ENCODE measurements at places on chromosomes 7 and 10. TPM values are rescaled to one million over a fixed set of nuclear protein-coding genes. Genes with fewer than 3 reads are reported as not detected.
A peak's percentile ranks its signal among the peaks of the same experiment; 100 is the strongest.

- H3K27me3 ChIP-seq: peaks cover 11% of the 10 kb centered on the region
- peaks cover 2% of the 10 kb centered on the region for H3K4me1 ChIP-seq
- no peak overlapping the region for H3K4me3 ChIP-seq
- no peaks in the 10 kb centered on the region for H3K36me3 ChIP-seq
Measured at GRCh38 chr10:87618566-87619423, 40.9 kb upstream of the PAPSS2 start.

DNA sequence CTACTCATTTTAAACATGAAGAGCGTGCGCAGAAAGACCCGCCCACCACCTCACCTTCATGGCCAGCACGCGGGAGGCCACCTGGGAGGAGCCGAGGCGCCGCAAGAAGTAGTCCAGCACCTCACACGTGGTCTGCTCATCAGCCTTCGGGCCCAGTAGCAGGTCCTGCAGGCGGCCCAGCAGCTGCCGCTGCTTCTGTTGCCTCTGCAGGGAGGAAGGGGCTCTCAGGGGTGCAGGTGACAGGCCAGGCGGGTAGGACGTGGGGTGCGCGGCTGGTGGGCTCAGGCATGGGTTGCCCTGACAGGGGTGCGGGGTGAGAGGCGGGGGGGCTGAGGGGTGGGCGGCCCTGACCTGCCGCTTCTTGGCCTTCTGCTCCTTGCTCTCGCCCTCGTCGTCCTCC lies 17.6 kb downstream of the INTS1 start:
- H3K4me3 ChIP-seq: no peak overlapping the region
- no peak for DNase-seq
- no peaks in the 10 kb centered on the region for H3K4me1 ChIP-seq
- H3K27me3 ChIP-seq: no peaks in the 10 kb centered on the region

- no peak overlapping the region for H3K4me3 ChIP-seq
- no peaks in the 10 kb centered on the region for H3K27me3 ChIP-seq
- H3K4me1 ChIP-seq: peaks cover 56% of the 10 kb centered on the region
- peaks cover 21% of the 10 kb centered on the region for H3K36me3 ChIP-seq
Measured at GRCh38 chr7:150377635-150378034, 1.5 kb upstream of the ZNF775 start.

DNA sequence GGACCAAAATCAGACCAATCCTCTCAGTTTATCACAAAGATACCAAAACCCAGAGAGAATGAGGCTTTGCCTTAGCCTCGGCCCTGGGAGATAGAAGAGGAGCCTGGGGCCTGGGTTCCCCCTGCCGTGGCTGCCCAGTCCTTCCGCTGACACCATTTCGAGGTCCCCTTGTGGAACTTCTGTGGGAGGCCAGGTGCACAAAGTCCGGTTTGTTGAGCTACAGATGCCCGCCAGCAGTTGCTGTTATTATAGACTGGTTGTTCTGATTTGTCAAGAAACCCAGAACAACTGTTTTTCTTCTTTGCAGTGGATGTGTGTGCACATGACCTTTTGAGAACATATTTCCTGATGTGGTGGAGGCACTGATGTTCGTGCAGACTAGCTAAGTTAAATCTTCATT lies 47.6 kb downstream of the CUX1 start:
- H3K4me3 ChIP-seq: no peak overlapping the region
- H3K27me3 ChIP-seq: no peaks in the 10 kb centered on the region
- peaks cover 54% of the 10 kb centered on the region for H3K4me1 ChIP-seq
- H3K36me3 ChIP-seq: no peaks in the 10 kb centered on the region

DNA sequence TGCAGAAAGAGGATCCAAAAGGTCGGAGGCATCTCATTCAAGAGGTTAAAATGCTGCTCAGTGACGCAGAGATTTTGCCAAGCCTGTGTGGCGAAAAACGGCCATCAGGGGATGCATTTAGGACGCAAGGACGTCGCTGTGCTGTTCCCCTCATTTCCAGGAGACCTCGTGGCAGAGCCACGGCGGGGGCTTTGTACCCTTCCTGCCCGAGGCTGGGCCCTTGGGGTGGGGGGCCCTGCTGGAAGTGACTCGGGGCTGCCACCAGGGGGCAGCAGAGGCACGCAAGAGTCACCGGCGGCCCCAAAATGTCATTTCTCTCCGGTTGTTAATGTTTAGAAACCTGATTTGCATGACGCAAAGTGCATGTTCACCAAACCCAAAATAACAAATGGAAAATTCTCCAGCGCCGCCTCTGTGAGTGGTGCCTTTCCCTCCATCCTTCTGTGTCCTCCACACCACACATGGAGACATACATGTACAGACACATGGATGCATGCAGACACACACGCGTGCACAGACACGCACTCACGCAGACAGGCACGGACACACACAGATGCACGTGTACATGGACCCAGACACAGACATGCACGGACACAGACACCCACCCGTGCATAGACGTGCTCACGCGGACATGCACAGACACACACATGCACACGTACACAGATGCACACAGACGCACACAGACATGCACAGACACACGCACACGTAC lies 51.0 kb upstream of the NKX6-2 start:
- peaks cover 9% of the 10 kb centered on the region for H3K4me1 ChIP-seq
- no peaks in the 10 kb centered on the region for H3K36me3 ChIP-seq
- H3K4me3 ChIP-seq: no peak overlapping the region
- no peak overlapping the region for H3K27ac ChIP-seq
- H3K27me3 ChIP-seq: peaks cover 35% of the 10 kb centered on the region

DNA sequence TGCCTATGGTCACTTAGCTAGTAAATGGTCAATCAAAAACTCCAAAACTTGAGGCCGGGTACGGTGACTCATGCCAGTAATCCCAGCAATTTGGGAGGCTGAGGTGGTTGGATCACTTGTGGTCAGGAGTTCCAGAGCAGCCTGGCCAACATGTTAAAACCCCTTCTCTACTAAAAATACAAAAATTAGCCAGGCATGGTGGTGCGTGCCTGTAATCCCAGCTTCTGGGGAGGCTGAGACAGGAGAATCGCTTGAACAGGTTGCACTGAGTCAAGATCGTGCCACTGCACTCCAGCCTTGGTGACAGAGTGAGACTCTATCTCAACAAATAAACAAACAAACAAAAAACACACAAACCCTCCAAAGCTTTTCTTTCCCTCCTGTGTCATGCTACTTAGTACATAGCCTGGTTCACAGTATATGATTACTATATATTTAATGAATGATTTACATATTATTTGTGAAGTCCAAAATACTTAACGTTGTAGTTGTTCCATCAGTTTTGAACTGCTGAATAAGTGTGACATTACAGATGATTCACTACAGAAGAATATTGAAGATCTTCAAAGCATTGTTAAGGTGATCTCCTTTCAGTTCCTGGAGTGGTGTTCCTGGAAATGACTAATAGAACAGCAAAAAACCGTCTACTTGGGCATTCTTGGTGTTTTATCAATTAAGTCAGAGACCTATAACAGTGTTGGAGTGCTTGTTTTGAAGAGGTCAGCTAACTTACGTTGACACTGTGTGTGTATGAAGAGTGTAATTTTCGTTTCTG lies 72.9 kb downstream of the ADK start:
- no peaks in the 10 kb centered on the region for H3K4me1 ChIP-seq
- H3K27me3 ChIP-seq: no peaks in the 10 kb centered on the region

GRCh38 chr10:124255556-124255955 lies 162.2 kb upstream of the CHST15 start:
- H3K27ac ChIP-seq: no peak overlapping the region
- no peak for DNase-seq
- no peaks in the 10 kb centered on the region for H3K36me3 ChIP-seq
- no peak overlapping the region for H3K4me3 ChIP-seq
- H3K4me1 ChIP-seq: peaks cover 4% of the 10 kb centered on the region
- H3K27me3 ChIP-seq: no peaks in the 10 kb centered on the region

- H3K27me3 ChIP-seq: no peaks in the 10 kb centered on the region
- no peak overlapping the region for H3K4me3 ChIP-seq
- H3K27ac ChIP-seq: no peak overlapping the region
- H3K36me3 ChIP-seq: no peaks in the 10 kb centered on the region
- DNase-seq: no peak
Measured at GRCh38 chr10:17475661-17476060, 21.3 kb upstream of the ST8SIA6 start.

DNA sequence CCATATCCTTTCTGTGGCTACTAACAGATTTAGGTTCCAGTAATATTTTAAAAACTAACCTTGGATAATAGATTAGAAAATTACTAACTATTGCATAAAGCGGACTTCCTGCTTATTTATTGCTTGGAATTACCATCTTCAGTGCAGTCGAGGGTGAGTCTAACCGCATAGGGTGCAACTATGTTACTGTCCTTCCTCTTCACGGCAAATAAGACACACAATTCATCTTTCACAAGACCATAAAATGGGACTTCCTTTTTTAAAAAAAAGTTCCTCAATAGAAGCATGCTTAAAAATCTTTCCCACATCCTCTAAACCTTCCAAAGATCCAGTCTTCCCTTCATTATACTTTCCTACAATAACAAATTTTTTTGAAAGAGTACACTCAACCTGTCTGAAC lies 2.1 kb downstream of the SLC25A40 start:
- H3K36me3 ChIP-seq: peaks cover 4% of the 10 kb centered on the region
- H3K27me3 ChIP-seq: no peaks in the 10 kb centered on the region
- H3K27ac ChIP-seq: no peak overlapping the region

GRCh38 chr10:72812415-72812752 lies 81.2 kb upstream of the OIT3 start:
- H3K36me3 ChIP-seq: no peaks in the 10 kb centered on the region
- H3K27me3 ChIP-seq: no peaks in the 10 kb centered on the region
- no peak overlapping the region for H3K4me3 ChIP-seq
- peaks cover 9% of the 10 kb centered on the region for H3K4me1 ChIP-seq

DNA sequence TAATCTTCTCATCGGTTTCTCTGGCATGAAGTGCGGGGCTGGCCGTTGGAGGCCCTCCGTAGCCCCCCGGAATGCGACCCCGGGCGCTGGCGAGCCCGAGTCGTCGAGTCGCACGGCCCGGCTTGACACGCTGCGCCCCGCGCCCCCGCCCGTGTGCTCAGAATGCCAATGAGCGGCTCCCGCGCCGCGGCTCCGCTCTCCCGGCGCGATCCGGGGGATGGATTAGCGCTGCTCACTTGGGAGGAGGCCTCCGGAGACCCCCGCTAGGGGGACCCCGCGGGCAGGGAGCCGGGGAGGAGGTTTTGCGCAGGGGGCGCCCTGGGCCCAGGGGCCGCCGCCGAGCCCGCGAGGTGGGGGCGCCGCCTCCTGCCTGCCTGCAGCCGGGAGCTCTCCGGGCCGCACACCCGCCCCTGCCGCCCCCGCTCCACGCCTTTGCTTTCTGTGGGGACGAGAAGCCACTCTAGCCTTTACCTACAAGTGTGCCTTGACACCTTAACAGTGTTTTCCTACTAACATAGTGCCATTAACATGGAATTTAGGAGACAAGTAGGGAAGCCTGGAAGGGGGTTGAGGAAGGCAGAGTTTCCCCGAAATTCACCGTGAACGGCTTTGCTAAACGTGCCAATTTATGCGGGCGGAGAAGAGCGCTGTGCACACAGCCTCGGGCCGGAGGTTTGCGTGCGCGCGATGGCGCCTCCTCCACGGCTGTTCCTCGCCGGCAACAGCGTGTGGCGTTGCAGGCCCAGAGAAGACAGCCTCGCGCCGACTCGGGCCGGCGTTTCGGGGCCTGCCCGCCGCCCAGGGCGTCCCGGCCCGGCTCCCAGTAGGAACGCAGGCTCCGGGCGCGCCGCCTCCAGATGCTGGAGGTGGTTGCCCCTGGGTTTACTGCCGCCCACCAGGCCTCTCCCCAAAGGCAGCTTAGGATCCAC lies 7.1 kb downstream of the SHH start:
- DNase-seq: peak; percentile 54
- H3K27ac ChIP-seq: no peak overlapping the region
- H3K36me3 ChIP-seq: no peaks in the 10 kb centered on the region
- H3K4me3 ChIP-seq: peak overlapping the region; percentile 13

- H3K36me3 ChIP-seq: peaks cover 21% of the 10 kb centered on the region
- no peak overlapping the region for H3K27ac ChIP-seq
- no peak overlapping the region for H3K4me3 ChIP-seq
Measured at GRCh38 chr7:674454-675410, 51.8 kb upstream of the DNAAF5 start.

DNA sequence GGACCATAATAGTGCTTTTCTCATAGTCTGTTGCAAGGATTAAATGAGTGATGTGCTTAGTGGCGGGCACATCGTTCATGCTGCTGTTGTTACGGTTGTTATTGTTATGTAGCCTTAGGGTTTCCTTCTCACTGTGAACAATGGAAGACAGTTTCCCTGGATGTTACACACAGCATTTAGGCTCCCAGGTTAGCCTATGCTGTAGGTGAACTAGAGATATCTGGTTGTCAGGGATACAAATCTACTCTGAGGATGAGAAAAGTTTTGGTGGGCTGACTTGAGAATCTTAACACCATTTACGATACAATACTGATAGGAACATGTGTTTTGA lies 14.7 kb downstream of the SH3PXD2A start:
- H3K27me3 ChIP-seq: no peaks in the 10 kb centered on the region
- H3K36me3 ChIP-seq: peaks cover 2% of the 10 kb centered on the region

- no peaks in the 10 kb centered on the region for H3K27me3 ChIP-seq
- no peaks in the 10 kb centered on the region for H3K36me3 ChIP-seq
- no peak for DNase-seq
- no peak overlapping the region for H3K27ac ChIP-seq
Measured at GRCh38 chr10:72980348-72980747, 25.7 kb upstream of the PLA2G12B start.

DNA sequence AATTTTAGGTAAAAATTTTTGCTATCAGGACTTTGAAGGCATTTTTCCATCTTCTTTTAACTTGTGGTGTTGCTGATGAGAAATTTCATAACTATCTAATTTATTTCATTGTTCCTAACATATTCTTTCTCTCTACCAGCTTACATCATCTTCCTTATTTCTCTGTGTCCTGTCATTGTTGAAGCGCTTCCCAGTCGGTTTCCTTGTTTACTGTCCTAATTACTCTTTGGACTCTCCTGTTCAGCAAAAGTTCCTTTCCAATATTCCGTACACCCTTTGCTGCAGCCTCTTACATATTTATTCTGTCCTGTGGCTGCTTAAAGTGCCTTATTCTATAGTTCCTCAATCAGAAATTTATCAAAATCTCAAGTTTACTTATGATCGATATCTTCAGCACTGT lies 609.0 kb upstream of the FZD8 start:
- no peaks in the 10 kb centered on the region for H3K36me3 ChIP-seq
- no peak overlapping the region for H3K4me3 ChIP-seq
- H3K27ac ChIP-seq: no peak overlapping the region

DNA sequence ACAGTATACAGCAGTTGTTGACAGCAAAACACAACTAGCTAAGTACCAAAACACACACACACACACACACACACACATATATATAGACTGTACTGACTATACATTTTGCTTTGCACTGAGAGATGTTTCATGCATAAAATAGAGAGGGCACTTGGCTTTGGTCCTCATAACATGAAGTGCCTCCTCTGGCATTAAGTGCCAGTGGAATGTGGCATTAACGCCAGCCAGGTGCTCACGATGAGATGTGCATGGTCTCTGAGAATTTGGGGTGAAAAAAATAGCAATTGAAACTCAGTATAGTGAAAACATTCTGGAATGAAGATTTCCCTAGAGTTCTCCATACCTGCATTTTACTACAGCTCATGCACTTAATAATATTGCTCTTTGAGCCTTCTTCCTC lies 70.0 kb upstream of the INSYN2A start:
- DNase-seq: no peak
- peaks cover 3% of the 10 kb centered on the region for H3K36me3 ChIP-seq
- no peaks in the 10 kb centered on the region for H3K27me3 ChIP-seq
- H3K4me3 ChIP-seq: no peak overlapping the region
- H3K27ac ChIP-seq: no peak overlapping the region
- no peaks in the 10 kb centered on the region for H3K4me1 ChIP-seq

The NEUROD6 gene
- not detected for polyA plus RNA-seq

The SORBS1 gene
- polyA plus RNA-seq: 72.2 TPM

The CPVL gene
- polyA plus RNA-seq: 19.0 TPM

The C10orf105 gene
- 0.24 TPM for polyA plus RNA-seq

The LIPK gene
- polyA plus RNA-seq: not detected

The MACC1 gene
- 0.39 TPM for polyA plus RNA-seq

The MYH16 gene
- 0.12 TPM for polyA plus RNA-seq

The H2BK1 gene
- not detected for polyA plus RNA-seq

All from muscle of leg (tissue), 16 donors.